ENCODE measurements at places on chromosomes 7 and 10.

DNA sequence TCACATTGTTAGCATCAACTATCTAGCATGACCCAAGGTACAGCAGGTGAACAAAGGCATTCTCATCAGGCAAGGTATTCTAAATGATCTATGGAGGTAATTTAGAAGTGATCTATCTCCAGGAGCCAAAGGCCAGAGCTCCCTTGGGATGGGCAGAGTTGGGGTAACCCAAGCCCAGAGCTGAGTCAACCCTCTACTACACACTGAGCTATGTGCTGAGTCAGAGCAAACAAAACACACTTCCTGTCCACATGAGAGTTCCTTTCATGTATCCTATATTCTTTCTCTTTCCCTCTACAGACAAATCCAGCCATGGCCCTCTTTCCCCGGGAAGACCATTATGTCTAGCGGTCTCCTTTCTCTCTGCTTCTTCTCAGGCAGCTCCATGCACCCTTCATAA is 68.2 kb upstream of the AGK start:
- DNase-seq, result no peak
- no peaks in the 10 kb centered on the region for H3K36me3 ChIP-seq
- peaks cover under 1% of the 10 kb centered on the region for H3K4me1 ChIP-seq
- no peak overlapping the region for H3K4me3 ChIP-seq

DNA sequence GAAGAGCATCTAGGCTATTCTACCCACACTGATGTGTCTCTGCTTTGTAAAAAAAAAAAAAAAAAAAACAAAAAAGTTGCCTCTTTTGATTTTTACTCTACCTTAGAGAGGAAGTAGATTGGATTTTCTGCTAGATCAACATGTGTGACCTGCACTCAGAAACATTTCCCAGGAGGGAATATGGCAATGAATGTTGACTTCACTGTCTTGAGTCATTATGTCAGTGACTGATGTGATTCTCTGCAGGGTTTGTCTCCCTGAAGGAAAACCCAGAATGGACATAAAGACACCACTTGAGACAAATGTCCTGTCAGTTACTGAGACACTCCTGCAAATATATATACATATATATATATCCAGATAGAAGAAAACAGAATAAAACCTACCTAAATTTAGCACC is 370.3 kb downstream of the BMPER start:
- H3K4me3 ChIP-seq, result no peak overlapping the region
- no peak overlapping the region for H3K27ac ChIP-seq
- H3K4me1 ChIP-seq, result no peaks in the 10 kb centered on the region
- DNase-seq, result no peak
- no peaks in the 10 kb centered on the region for H3K36me3 ChIP-seq

GRCh38 chr10:128140425-128140824 is 14.2 kb upstream of the MKI67 start:
- H3K27me3 ChIP-seq, result peaks cover 12% of the 10 kb centered on the region
- H3K36me3 ChIP-seq, result no peaks in the 10 kb centered on the region
- no peak overlapping the region for H3K4me3 ChIP-seq

- no peak for DNase-seq
- H3K4me3 ChIP-seq, result no peak overlapping the region
- H3K36me3 ChIP-seq, result no peaks in the 10 kb centered on the region
- no peak overlapping the region for H3K27ac ChIP-seq
- H3K4me1 ChIP-seq, result no peaks in the 10 kb centered on the region
- H3K27me3 ChIP-seq, result peaks cover 6% of the 10 kb centered on the region
Measured at GRCh38 chr7:105935250-105935649, 27.8 kb upstream of the CDHR3 start.

- H3K27ac ChIP-seq, result no peak overlapping the region
- peaks cover 12% of the 10 kb centered on the region for H3K4me1 ChIP-seq
- peaks cover 52% of the 10 kb centered on the region for H3K36me3 ChIP-seq
Measured at GRCh38 chr10:45006276-45007030, 5.7 kb downstream of the ZNF22 start.

DNA sequence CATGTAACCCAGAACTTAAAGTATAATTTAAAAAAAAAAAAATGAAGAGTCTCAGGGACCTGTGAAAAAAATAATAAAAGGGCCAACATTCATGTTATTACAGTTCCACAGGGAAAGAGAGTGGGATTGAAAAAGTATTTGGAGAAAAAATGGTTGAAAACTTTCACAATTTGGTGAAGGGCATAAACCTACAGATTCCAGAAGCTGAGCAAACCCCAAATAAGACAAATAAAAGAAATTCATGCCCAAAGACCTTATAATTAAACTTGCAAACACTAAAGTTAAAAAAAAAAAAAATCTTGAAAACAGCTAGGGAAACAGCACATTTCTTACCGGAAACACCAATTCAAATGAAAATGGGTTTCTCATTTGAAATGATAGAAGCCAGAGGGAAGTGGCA is 19.9 kb downstream of the VPS41 start:
- no peak for DNase-seq
- H3K4me3 ChIP-seq, result no peak overlapping the region
- peaks cover 68% of the 10 kb centered on the region for H3K36me3 ChIP-seq
- H3K4me1 ChIP-seq, result no peaks in the 10 kb centered on the region

DNA sequence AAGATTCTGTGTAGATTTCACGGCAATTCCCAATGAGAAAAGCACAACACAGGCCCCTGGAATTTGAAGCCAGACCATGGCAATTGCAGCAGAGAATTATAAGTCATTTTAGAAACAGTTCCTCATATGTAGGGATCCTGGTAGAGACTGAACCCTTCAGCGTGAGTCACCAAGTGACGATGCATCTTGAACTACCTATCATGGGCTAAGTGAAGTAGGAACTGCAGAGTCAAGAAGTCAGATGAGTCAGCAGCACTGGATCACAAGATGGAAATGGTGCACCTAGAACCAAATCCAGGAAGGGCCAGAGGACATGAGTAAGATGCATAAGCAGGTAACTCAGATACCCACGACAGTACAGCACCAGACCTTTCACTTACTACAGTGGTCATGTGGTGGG is 140.0 kb upstream of the TPK1 start:
- no peaks in the 10 kb centered on the region for H3K36me3 ChIP-seq
- H3K27me3 ChIP-seq, result no peaks in the 10 kb centered on the region
- no peak overlapping the region for H3K27ac ChIP-seq
- H3K4me3 ChIP-seq, result no peak overlapping the region
- no peaks in the 10 kb centered on the region for H3K4me1 ChIP-seq

- no peaks in the 10 kb centered on the region for H3K4me1 ChIP-seq
- no peaks in the 10 kb centered on the region for H3K36me3 ChIP-seq
- no peak overlapping the region for H3K27ac ChIP-seq
- no peaks in the 10 kb centered on the region for H3K27me3 ChIP-seq
Measured at GRCh38 chr7:80410081-80410480, 101.8 kb downstream of the GNAT3 start.

DNA sequence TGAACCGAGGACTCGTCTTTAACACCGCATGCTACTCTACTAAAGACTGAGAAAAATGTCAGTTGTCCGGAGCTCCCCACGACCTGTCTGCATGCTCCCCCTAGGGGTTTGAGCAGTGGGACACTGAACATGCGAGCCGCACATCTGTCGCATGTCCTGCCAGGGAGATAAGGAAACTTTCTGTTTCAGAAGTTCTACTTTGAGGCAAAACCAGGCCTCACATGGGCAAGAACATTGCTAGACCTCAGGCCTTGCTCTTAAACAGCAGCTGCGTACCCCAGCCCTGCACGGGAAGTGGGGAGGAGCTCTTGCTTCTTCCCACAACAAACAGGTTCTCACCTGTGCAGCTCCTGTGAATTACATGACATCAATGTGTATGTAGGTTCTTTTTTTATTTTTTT is 30.3 kb upstream of the HERPUD2 start:
- H3K27me3 ChIP-seq, result peaks cover 6% of the 10 kb centered on the region
- no peak for DNase-seq
- no peaks in the 10 kb centered on the region for H3K36me3 ChIP-seq
- H3K4me1 ChIP-seq, result peaks cover 4% of the 10 kb centered on the region
- H3K27ac ChIP-seq, result no peak overlapping the region

DNA sequence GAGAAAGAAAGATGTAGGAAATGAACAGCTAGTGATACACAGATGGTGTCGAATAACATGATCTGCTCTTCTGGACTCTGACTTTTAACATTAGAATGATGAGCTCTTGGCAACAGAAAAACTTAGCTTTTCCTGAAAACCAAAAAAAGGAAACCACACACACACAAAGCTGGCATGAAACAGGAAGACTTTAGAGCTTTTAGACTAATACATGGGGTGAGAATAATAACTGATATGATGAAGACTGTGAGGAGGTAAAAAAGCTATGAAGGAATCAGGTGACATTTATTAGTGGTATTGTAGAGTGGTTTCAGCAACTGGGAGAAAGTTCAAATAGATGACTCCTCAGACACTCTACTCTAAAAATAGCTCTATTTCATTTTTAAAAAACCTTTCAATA is 491.9 kb downstream of the PARD3 start:
- peaks cover 26% of the 10 kb centered on the region for H3K4me1 ChIP-seq
- H3K27ac ChIP-seq, result peak overlapping the region; percentile 52
- H3K4me3 ChIP-seq, result no peak overlapping the region

GRCh38 chr7:93923296-93923695 is 1.8 kb downstream of the GNG11 start:
- no peak for DNase-seq
- H3K27me3 ChIP-seq, result peaks cover 19% of the 10 kb centered on the region
- peaks cover 38% of the 10 kb centered on the region for H3K4me1 ChIP-seq
- no peak overlapping the region for H3K27ac ChIP-seq
- peak overlapping the region; percentile 88 for H3K4me3 ChIP-seq

- no peak overlapping the region for H3K27ac ChIP-seq
- H3K4me3 ChIP-seq, result no peak overlapping the region
- peaks cover 39% of the 10 kb centered on the region for H3K27me3 ChIP-seq
- no peaks in the 10 kb centered on the region for H3K36me3 ChIP-seq
- peaks cover 7% of the 10 kb centered on the region for H3K4me1 ChIP-seq
- no peak for DNase-seq
Measured at GRCh38 chr10:133342942-133343341, 4.2 kb upstream of the PRAP1 start.

DNA sequence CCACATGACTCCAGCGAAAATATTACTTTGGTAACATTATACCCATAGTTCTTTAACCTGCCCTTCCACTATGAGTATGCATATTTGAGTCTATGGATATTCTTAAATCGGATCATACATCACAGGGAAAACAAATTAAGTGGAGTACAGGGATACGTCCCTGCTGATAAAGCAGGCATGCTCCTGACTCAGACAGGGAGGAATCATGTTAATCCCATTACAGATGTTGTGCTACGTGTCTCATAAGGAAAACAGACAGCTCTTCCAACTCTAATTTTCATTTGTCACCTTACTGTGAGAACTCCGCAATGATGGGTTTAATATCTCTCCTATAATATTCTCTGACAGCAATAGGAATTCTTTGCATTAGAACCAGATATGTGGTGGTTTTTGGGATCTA is 469.5 kb upstream of the POM121L12 start:
- DNase-seq, result no peak
- H3K36me3 ChIP-seq, result no peaks in the 10 kb centered on the region
- H3K4me3 ChIP-seq, result no peak overlapping the region
- no peaks in the 10 kb centered on the region for H3K27me3 ChIP-seq
- no peak overlapping the region for H3K27ac ChIP-seq

DNA sequence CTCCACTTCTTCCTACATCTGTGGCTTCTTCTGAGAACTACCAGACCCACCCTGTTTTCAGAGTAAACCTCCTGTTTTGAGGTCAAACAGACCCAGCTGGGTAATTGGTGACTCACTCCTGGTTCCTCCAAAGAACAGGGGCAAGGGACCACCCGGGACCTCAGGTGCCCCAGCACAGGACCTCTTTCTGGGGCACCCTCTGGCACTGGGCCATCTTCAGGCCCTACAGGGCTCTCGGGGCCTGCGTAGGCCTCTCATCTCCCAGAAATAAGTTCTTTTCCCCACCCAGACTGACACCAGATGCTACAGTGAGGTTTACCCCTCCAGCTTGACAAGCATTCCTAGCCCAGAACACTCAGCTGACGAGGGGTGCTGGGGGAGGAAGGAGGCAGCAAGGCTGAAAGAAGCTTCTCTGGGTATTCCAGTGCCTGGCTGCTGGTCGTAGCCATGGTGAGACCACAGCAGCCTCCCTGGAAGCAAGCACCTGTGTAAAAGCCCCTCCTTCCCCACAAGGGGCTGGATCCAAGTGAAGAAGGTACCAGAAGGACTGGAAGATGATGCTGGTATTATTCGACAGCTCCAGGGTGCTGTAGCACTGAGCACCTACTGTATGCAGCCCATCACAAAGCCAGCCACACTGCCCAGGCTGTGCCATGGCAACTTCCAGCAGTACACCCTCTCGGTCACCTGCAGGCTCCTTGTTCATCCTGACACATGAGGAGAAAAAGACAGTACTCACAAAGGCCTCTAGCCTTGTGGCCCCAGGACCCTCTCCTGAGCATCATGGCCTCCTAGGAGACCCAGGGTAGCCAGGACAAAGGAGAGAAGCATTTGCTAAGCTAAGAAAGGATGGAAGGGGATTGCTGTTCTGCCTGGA is 47.4 kb downstream of the ALOX5 start:
- H3K36me3 ChIP-seq, result no peaks in the 10 kb centered on the region
- H3K4me3 ChIP-seq, result no peak overlapping the region
- H3K27me3 ChIP-seq, result peaks cover 14% of the 10 kb centered on the region
- DNase-seq, result no peak

DNA sequence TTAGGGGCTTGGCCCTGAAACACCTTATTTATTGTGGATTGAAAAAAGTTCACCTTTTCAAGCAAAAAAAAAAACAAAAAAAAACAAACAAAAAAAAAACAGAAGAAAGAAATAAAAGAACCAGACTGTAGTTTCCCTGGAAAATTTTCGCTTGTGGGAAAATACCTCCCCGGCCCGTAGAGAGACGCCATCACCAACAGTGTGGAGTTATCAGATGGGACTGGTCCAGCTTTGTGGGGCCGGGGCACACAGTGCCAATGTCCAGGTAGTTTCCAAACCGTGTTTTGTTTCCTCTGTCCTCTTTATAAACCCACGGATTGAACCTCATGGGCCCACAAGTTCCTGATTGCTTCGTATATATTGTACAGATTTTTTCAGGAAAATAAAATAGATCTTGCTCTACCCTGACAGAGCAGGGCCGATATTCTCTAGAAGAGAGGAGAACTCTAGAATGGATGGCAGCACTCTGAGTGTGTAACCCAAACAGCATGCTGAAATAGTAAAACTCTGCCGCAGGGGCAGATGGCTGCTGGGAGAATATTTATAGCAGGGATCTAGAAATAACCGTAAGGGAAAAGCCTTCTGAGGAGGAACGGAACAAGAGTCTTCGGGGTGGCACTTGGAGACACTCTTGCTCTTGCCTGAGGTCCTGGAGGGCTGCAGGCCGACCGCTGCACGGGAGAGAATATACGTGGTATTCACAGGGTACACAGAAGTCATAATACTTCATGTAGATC is 241.0 kb downstream of the FRMD4A start:
- peak overlapping the region; percentile 32 for H3K27ac ChIP-seq
- no peaks in the 10 kb centered on the region for H3K36me3 ChIP-seq
- H3K4me1 ChIP-seq, result peaks cover 74% of the 10 kb centered on the region
- H3K4me3 ChIP-seq, result no peak overlapping the region
- peaks cover 7% of the 10 kb centered on the region for H3K27me3 ChIP-seq

DNA sequence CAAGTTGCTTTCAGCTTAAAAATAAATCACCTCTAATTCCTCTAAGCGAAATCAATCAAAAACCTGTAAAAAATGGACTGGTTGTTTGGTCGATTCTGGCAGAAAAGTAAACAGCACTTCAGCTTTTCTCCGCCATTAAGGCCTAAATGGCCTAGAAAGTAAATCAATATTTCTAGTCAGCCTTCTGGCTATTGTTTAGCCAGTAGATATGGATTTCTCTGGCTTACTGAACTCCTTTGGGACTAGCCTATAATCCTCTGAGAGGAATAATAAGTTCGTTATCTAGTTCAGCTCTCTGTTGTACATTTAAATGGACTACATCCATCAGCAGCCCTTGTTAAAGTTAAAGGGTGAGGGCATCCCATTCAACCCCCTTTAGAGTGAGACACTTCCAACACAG is 400.1 kb upstream of the ETV1 start:
- H3K36me3 ChIP-seq, result no peaks in the 10 kb centered on the region
- no peak overlapping the region for H3K27ac ChIP-seq
- H3K4me3 ChIP-seq, result no peak overlapping the region
- no peaks in the 10 kb centered on the region for H3K27me3 ChIP-seq

All from nephron progenitor cell (in vitro differentiated cells).